Cardiac septum (tissue), 1 donor: ENCODE measurements at places on chromosomes 4 and X. TPM values are rescaled to one million over a fixed set of nuclear protein-coding genes. Genes with fewer than 3 reads are reported as not detected.
A peak's percentile ranks its signal among the peaks of the same experiment; 100 is the strongest.

DNA sequence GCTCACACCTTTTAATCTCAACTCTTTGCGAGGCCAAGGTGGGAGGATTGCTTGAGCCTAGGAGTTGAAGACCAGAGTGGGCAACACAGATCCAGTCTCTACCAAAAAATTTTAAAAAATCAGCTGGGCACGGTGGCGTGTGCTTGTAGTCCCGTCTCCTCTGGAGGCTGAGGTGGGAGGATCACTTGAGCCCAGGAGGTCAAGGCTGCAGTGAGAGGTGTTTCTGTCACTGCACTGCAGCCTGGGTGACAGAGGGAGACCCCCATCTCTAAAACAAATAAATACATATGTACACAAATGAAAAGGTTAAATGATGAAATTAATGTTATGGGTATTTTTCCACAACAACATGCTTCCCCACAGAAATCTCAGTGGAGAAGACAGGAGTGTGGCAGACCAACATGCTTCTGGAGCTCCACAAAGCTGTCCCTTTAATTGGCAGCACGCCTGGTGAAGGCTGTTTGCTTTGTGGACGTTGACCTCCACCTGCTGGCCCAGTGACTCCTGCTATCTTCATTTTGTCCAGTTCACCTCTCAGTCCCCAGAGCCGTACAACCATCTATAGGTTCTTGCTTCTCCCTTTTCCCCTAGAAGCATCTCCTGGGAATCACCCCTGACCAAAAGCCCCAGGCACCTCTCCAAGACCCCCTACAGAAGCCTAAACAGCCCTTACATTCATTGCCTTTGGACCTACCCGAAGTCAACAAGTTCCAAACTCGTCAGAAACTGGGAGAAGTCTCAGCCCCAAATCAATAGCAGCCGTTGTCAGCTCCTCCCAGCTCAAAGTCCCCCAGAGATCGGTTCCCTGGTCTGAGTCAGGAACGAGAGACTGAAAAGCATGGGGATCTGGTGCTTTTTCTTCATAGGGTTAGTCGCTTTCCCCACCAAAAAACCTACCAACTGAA, 36.4 kb upstream of the CD99 start:
- no peak for DNase-seq

GRCh38 chr4:8886612-8887406, 15.2 kb upstream of the HMX1 start:
- no peak for DNase-seq

DNA sequence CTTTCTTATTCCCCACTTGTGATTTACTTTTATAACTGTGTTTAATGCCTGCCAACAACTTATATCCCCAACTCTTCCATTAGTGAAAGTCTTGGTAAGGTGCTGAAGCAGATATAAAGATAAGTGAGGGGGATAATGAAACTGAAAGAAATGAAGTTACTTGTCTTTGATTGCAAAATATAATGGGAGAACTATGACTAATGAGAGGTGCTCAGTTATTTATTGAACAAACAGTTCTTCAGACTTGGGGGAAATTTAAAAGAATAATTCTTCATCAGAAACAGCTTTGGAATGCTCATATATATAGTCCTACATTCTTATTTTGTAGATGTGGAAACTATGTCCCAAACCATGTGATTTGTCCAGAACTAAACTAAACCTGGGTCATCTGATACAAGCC, 213.5 kb downstream of the TEX13A start:
- no peak for DNase-seq

Gene CSN1S1
- not detected for total RNA-seq

GRCh38 chr4:151263455-151263854, 13.5 kb upstream of the PRSS48 start:
- DNase-seq: no peak

GRCh38 chr4:120517966-120518365, 404.6 kb downstream of the PRDM5 start:
- no peak for DNase-seq

- peak; percentile 78 for DNase-seq
Observed at GRCh38 chrX:119041175-119041574, 31.6 kb upstream of the CT47C1 start.

DNA sequence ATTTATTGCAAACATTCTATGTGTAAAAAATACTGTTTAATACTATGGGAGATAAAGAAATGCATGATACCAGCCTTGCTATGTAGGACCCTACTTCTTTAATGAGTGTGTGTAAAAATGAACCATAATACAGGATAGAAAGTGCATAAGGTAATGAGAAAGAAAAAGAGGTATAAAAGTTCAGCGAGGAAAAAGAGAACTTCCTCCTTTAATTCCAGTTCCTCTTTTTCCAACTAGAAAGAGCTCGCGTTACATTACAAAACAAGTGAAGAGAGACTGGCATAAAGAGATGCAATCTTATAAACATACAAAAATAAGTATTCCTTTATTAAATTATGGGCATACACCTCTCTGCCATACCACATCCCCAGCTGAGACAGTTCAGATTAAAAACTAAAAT, 77.4 kb downstream of the ANKRD17 start:
- DNase-seq: no peak

- DNase-seq: no peak
Observed at GRCh38 chr4:74661427-74662201, 132.7 kb downstream of the BTC start.

GRCh38 chr4:189081826-189082225, 858.8 kb upstream of the FRG1 start:
- no peak for DNase-seq

Gene SH3D19
- total RNA-seq: 142 TPM

Gene DHRSX
- 24.9 TPM for total RNA-seq

GRCh38 chr4:70600977-70601376, 8.9 kb downstream of the AMBN start:
- DNase-seq: no peak

DNA sequence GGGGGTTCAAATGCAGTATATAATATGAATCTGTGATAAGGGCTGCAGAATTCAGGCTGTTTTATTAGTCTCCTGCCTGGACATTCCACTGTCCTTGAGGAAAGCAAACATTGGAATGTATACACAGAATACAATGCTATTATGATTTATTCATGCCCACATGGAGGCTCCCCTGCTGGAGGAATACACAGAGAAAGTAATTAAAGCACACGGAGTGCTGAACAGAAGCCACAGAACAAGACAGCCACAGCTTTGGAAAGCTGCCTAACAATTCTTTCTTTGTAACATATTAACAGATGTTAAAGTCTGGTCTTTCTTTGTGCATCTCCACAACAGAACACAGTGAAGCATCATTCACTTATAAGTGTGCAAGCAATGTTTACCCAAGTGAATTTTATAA, 155.8 kb downstream of the ARAP2 start:
- DNase-seq: no peak

GRCh38 chrX:413322-414201, 26.9 kb upstream of the PPP2R3B start:
- peak; percentile 81 for DNase-seq

Gene CLCN4
- total RNA-seq: 23.4 TPM

DNA sequence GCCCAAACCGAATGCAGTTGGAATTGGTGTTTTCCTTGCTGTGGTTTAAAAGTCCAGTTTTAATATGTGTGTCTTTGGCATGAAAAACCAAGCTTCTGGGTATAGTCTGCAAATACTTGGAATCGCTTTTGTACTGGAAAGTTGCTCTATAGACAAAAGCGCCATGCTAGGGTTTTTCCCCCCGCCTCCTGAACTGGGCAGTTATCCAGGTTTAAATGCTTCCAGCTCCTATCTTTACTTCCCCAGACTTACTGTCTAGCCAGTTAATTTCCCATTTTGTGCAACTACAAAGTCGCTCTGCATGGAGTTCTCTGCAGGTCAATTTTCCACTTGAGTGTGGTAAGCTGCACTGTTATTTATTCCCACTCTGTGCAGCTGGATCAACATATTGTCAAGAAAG, 2.7 kb downstream of the RASL11B start:
- DNase-seq: no peak

GRCh38 chrX:106987488-106987887, 12.5 kb downstream of the MORC4 start:
- no peak for DNase-seq

GRCh38 chr4:89746377-89746776, 90.6 kb downstream of the SNCA start:
- DNase-seq: no peak

Gene STK32B
- total RNA-seq: 0.22 TPM

Gene TCEANC
- 6.4 TPM for total RNA-seq

Gene GJB1
- total RNA-seq: not detected

DNA sequence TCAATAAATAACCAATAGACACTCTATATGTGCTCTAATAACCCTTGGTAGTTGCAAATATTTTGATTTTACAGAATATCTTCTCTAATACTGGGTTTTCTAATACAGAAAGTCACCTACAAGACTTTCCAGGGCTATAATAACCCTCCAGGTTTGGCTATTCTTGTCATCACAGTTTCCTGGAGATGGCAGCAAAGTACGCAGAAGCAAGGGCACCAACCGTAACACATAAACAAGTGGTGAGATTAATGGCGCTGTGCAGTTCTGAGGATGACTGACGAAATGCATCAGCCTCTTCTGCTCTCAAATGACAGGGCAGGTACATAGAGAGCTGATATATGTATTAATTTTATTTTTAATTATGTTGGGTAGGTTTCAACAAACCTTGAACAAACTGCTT, 122.4 kb downstream of the C4orf33 start:
- DNase-seq: no peak

Gene TLR2
- 5.1 TPM for total RNA-seq

GRCh38 chr4:47071901-47072341, 40.6 kb downstream of the GABRB1 start:
- DNase-seq: no peak
